ENCODE measurements at places on chromosomes 13 and 19.

DNA sequence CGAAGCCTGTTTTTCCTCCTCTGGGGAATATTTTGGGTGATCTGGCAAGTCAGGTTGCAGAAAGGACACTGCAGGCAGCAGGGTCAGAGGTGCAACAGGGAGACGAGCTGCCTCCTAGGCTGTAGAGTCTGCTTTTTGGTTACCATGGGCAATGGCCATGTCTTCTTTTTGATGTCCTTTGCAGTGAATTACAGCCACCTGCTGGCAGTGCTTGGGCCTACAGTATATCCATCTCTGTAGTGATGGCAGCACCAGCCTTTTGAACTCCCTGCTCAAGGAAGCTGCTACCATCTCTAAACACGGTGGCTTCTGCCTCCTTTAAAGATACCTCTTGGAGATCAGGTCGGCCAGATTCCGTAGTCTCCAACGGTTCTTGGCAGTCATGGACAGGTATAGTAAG, 73.9 kb downstream of the WTIP start:
- no peak for DNase-seq

DNA sequence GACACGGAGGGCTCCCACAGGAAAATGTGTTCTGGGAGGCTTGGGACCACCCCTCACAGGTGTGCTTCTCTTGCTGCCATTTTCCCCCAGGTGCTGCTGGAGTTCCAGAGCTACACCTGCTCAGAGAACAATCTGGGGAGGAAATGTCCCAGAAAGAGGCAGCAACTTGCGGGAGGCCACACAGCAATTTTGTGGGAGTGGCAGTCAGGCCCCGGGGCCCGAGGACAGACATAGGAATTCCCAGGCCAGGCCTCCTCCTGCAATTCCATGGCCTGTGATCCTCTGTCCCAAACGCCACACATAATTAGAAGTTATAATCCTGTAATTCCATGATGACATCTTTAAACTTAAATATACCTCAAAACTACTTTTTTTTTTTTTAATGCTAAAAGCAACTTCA, 1.8 kb downstream of the RHPN2 start:
- DNase-seq, result no peak

DNA sequence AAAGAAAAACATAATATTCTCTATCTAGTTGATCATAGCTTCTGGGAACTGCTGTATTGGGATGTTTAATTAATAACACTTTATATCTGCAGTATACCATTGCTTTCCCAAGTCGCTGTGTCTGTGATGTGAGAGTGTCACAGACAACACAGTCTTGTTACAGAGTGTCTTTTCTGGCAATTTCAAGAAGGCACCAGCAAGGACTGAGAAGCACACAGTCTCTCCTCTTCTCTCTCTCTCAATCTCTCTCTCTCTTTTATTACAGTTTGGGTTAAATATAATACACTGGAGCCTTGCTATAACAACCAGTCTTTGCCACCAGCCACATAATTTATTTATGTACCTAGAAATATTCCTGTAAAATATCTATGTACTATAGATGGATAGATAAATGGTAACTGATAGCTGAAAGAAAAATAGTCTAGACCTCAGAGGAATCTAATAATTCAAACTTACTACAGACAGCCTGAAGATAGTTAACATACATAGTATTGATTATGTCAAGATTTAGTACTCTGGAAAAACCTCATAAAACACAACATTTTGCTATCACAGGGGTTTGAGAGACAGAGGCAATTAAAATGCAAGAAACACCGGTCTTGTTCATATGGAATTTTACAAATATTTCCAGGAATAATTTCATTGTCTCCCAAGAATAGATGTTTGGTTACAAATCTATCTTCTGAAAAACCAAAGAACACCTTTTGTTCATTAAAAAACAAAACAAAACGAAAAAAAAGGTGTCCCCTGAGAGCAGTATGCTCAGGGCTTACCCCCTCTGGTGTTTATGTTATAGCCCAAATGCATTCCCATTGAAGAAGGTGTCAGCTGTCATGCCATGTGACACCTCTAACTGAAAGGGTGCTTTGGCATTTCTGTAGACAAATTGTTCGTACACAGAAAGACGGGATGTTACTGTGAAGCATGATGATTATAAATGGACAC, 507.8 kb downstream of the TBC1D4 start:
- DNase-seq, result no peak

DNA sequence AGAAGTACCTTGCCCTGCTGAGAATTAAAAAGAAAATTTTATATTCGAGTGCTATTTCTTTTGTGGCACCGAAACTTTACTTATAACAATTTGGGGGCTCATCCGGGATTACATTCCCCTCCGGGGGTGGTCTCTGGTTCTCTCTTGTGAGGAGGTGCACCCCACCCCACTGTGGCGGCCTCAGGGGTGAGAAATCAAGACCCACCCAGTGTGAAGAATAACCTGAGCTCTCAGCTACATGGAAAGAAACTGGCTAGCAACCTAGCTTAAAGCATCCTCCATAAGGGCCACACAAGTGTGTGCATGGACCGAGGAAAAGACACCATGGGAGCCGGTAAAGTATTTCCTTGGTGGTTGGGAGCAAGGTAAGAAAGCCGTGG, 50.9 kb upstream of the ANKRD10 start:
- DNase-seq, result no peak

DNA sequence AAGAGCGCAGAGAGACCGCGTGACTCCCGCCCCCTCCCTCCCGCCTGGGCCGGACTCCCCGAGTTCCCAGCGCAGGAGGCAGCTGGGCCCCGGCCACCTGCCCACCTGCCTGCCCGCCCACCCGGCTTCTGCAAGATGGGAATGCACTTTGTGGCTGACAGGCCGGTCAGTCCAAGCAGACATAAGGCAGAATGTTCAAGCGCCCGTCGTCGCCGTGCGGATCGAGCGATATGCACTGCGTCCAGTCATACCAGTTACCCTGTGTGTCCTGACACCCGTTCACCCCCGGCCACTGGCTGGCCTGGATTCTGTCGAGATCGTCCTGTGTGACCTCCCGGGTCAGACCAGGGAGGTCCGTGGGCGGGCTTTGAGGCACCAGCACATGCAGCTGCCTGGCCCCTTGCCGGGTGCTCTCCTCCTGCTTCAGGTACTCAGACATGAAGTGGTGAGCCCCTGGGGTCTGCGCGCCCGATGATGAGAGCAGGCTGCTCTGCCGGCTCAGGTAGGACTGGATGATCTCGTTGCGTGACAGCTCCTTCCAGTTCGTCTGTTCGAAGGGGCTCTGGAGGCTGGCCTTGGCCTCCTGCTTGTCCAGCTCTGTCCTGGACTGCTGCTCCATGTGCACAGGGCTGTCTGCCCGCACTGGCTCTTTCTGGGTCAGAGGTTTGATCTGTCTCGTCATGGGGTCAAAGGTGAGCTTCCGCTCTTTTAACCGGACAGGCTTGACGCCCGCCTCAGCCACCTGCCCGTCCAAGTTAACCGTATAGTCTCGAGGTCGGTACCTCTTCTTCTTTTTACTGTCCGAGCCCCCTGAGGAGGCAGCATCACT, 3.9 kb upstream of the SLC35E1 start:
- DNase-seq, result no peak

DNA sequence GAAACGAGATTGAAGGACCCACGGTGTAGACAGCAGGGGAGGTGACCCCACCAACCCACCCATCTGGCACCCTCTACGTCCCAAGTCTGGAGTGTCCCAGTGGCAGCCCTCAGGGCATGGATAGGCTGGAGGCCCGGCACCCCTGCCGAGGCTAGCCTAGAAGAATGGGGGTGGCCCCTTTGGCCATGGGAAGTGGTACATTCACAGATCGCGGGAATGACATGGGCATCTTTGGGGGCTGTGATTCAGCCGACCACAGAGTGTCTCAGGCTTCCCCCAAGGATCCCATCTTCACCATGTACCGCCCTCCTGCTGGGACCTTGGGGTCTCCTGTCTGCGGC, 11.3 kb upstream of the MKNK2 start:
- DNase-seq, result no peak

DNA sequence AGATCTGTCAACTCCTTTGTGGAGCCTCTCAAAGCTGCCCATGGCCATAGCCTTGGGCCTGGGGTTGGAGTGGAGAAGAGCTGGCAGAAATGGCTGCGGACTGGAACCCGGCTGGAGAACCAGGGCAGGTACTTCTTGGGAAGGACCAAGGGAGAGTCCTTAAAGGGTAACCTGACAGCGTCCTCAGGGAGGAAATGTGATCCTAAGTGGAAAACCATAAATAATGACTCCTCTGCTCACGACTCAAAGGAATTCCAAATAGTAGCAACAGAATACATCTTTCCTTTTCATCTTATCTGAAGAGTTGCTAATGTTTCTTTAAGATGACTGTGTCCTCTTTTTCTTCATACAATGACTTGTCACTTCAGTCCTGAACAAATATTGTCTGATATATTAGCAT, 41.0 kb downstream of the RAP2A start:
- no peak for DNase-seq

DNA sequence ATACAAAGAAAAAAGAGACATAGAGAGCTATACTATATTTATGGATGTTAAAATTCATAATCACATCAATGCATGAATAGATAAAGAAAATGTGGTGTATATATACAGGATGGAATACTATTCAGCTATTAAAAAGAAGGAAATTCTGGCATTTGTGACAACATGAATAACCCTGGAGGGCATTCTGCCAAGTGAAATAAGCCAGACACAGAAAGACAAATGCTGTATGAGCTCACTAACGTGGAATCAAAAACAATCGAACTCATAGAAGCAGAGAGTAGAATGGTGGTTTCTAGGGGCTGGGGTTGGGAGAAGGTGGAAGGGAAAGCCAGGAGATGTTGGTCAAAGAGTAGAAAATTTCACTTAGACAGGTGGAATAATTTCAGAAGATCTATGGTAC, 24.0 kb downstream of the UTP14C start:
- DNase-seq, result no peak

- no peak for DNase-seq
Measured at GRCh38 chr13:74361274-74361673, 227.1 kb upstream of the KLF12 start.

GRCh38 chr19:54104998-54105715, 2.5 kb downstream of the NDUFA3 start:
- DNase-seq, result no peak

DNA sequence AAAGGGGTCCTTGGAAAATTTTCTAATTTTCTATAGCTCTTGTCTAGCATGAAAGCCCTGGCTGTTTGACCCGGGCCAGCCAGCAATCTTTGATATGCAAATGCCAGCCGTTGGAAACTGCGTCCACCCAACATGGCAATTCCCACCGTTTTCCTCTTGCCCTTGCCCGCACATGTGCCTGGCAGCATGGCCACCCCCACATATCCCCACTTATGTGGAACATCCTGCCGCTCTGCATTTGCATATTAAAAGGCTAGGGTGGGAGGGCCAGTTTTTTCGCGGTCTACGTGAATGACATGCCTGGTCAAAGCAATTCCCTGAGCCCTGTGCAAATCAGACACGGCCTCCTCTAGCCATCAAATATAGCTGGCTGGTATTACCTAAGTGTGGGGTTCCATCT, 110.3 kb upstream of the TDRD3 start:
- DNase-seq, result no peak

GRCh38 chr13:21175656-21176214, 617 bp downstream of the SKA3 start:
- DNase-seq, result no peak

DNA sequence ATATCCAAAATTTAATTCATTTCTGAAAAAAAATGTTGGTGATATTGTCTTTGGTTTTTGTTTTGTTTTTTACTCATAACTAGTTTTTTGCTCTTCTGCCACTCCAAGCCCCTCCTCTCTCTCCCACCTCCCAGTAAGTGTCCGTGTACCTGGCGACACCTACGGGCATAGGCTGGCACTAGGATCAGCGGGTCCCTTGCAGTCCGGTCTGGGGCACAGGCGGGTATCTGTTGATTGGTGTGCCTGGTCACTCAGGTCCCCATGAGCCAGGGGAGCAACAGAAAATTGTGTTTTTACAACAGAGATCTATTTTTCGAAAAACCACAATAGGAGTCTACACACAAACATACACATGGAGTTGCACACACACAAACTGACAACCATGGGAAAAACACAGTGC, 104.8 kb downstream of the ZIC5 start:
- no peak for DNase-seq

GRCh38 chr13:20585371-20585770, 18.4 kb downstream of the IFT88 start:
- no peak for DNase-seq

DNA sequence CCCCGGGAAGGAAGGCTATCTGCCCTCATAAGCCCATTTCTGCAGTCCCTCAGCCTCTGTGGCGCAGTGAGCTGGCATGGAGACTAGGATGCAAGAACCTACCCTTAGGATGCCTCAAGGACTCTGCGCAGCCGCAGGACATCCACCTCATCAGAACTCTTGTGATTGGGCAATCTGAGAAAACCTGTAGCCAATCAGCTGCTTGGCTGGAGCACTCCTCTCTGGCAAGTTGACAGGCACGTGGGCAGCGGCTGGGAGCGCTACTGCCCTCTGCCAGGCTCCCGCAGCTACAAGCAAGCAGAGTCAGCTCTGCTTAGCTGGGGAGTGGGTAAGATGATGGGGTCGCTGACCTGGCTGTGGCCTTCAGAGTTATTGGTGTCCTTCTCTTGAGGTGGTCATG, 1.5 kb upstream of the ECSIT start:
- DNase-seq, result peak; percentile 51

GRCh38 chr13:36549755-36550154, 117.5 kb downstream of the CCNA1 start:
- no peak for DNase-seq

- no peak for DNase-seq
Measured at GRCh38 chr13:94583926-94584325, 12.0 kb downstream of the TGDS start.

DNA sequence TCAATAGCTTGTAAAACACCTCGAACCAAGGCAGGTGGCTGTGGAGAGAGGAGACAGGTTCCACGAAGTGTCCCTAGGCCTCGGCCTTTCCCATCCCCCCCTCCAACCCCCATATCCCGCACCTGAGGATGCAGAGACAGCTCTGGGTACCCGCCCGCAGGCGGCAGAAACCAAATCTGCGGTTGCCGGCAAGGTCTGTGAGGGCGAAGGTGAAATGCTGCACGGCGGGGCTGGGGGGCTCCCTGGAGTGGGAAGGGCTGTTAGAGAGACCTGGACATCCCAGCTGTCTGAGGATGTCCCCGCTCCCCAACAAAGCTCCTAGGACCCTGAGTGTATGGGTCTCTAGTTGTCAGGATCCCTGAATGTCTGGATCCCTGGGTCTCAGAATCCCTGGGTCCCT, 2.8 kb downstream of the DENND1C start:
- DNase-seq, result no peak

DNA sequence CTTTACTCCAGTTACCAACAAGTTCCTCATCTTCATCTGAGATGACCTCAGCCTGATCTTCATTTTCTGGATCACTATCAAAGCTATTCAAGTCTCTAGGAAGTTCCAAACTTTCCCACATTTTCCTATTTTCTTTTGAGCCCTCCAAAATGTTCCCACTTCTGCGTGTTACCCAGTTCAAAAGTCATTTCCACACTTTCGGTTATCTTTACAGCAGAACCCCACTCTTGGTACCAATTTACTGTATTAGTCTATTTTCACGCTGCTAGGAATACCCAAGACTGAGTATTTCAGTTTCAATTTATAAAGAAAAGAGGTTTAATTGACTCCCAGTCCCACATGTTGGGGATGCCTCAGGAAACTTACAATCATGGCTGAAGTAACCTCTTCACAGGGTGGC, 274.3 kb downstream of the FGF9 start:
- DNase-seq, result no peak
